CD4-positive, alpha-beta T cell treated with Interleukin-4 for 1 hour (primary cell): ENCODE measurements at places on chromosomes 11 and 22.

- DNase-seq: peak; percentile 80
Observed at GRCh38 chr22:30262917-30263741, 3.5 kb downstream of the OSM start.

GRCh38 chr11:75279273-75279672 is 38.7 kb downstream of the TPBGL start:
- DNase-seq: no peak

DNA sequence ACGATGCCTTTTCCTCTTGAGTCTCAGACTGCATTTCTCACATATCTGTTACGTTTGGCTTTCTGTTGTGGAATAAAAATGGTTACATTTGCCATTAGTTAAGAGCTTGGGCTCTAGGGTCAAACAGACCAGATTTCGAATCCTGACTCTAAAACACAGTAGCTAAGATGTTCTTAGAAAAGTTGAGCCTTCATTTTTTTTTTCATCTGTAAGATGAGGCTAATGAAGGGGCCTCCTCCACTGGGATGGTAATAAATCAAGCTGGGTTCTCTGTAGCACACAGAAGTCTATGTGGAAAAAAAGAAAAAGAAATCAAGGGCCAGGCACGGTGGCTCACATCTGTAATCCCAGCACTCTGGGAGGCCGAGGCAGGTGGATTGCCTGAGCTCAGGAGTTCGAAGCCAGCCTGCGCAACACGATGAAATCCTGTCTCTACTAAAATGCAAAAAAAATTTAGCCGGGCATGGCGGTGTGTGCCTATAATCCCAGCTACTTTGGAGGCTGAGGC is 49.9 kb upstream of the CAPRIN1 start:
- DNase-seq: no peak

GRCh38 chr11:107493117-107493516 is 35.5 kb upstream of the CWF19L2 start:
- no peak for DNase-seq

DNA sequence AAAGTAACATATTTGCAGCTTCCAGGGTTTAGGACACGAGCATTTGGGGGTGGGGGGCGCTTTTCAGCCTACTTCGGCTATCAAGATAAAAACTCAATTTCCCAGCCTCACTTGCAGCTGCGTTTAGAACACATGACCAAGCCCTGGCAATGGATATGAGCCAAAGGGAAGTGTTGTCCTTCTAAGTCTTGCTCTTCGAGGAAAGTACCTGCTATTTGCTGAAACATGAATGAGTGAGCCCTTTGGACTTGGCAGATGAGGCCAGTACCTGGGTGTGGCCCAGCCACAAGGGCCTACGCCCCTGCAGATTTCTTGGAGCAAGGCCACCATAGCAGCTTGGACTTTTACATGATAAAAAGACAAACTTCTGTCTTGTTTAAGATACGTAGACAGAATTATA is 60.2 kb upstream of the SORL1 start:
- no peak for DNase-seq

GRCh38 chr11:121671283-121672168 is 218.8 kb upstream of the SORL1-AS1 start:
- DNase-seq: no peak

GRCh38 chr11:61969391-61969758 is 1.9 kb upstream of the FTH1 start:
- no peak for DNase-seq

GRCh38 chr11:64164392-64165312 is 1.3 kb downstream of the MACROD1 start:
- no peak for DNase-seq

DNA sequence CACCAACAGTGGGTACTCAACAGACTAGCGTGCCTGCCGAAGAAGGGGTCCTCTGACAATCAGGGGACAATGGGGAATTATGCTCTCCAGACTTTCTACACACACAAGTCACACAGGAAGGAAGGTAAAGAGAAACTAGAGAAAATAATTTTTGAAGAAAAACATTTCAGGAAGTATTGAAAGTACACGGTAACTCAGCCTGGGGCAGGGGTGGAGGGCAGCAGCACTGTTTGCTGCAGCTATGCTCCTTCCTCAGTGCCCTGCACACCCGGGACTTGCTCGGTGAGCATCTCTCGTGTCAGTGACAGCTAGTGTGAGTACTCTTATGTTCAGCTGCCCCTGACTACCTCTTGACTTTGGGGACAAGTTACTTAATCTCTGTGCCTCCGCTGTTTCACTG is 18.0 kb upstream of the APOA1 start:
- DNase-seq: no peak

- DNase-seq: no peak
Observed at GRCh38 chr11:8149726-8150125, 19.1 kb downstream of the RIC3 start.

DNA sequence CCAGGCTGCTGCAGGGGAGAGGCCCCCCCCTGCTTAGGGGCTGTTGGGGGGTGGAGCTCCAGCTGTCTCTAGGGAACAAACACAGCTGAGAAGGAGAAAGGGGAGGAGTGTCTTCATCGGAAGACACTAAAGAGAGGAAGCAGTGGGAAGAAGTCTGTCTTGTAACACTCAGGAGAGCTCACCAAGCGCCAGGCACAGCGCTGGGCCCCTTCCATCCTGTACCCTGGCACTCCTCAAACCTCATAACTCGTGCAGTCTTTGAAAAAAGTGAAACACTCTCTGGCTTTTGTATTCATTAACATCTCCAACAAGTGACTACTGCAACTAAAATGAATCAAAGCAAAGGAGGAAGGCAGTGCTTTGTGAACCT is 67.4 kb upstream of the PRDM11 start:
- no peak for DNase-seq

- no peak for DNase-seq
Observed at GRCh38 chr22:19680287-19680881, 33.9 kb upstream of the SEPTIN5 start.

- no peak for DNase-seq
Observed at GRCh38 chr11:63941901-63942300, 3.1 kb downstream of the NAA40 start.

- no peak for DNase-seq
Observed at GRCh38 chr11:103935219-103935618, 101.2 kb upstream of the DDI1 start.

GRCh38 chr11:13465909-13466371 is 2.9 kb upstream of the BTBD10 start:
- DNase-seq: peak; percentile 48

GRCh38 chr22:20110359-20110985 is 5.4 kb upstream of the RANBP1 start:
- no peak for DNase-seq

- no peak for DNase-seq
Observed at GRCh38 chr11:111088847-111089355, 156.6 kb upstream of the POU2AF2 start.

GRCh38 chr11:66112601-66113499 is 42.8 kb downstream of the PACS1 start:
- DNase-seq: no peak

- no peak for DNase-seq
Observed at GRCh38 chr11:73566977-73567755, 30.7 kb downstream of the FAM168A start.

GRCh38 chr11:34174412-34175041 is 69.1 kb downstream of the NAT10 start:
- DNase-seq: peak; percentile 76

GRCh38 chr11:75858613-75859012 is 43.6 kb downstream of the UVRAG start:
- no peak for DNase-seq

DNA sequence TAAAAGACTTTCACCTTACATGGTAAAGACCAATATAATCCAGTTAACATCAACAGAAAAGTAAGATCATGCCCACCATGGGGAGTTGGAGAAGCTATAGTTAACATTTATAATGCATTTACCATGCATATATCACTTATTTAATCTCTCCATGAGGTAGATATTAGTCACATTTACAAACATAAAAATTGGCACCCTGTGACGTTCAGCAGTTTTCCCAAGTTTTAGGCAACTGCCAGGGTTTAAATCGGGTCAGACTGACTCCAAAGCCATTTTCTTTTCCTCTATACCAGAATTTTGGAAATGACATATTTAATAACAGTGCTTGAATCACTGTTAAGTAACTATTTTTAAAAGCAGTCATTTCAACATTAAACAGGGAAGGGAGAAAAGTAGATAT is 266.3 kb downstream of the DDX10 start:
- no peak for DNase-seq

DNA sequence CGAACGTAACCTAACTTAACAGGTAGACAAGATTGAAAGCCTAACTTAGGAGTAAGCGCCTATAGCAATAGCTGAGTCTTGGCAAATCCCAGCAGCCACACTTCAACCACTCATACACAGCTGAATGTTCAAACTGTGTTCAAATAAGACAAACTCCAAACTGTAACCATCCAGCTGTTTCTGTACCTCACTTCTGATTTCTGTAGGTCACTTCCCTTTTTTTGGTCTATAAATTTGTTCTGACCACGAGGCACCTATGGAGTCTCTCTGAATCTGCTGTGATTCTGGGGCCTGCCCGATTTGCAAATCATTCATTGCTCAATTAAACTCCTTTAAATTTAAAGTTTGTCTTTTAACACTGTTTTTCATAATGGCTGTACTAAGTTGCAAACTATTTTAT is 8.2 kb upstream of the TENM4 start:
- no peak for DNase-seq

- no peak for DNase-seq
Observed at GRCh38 chr11:91956711-91957110, 267.9 kb upstream of the FAT3 start.

DNA sequence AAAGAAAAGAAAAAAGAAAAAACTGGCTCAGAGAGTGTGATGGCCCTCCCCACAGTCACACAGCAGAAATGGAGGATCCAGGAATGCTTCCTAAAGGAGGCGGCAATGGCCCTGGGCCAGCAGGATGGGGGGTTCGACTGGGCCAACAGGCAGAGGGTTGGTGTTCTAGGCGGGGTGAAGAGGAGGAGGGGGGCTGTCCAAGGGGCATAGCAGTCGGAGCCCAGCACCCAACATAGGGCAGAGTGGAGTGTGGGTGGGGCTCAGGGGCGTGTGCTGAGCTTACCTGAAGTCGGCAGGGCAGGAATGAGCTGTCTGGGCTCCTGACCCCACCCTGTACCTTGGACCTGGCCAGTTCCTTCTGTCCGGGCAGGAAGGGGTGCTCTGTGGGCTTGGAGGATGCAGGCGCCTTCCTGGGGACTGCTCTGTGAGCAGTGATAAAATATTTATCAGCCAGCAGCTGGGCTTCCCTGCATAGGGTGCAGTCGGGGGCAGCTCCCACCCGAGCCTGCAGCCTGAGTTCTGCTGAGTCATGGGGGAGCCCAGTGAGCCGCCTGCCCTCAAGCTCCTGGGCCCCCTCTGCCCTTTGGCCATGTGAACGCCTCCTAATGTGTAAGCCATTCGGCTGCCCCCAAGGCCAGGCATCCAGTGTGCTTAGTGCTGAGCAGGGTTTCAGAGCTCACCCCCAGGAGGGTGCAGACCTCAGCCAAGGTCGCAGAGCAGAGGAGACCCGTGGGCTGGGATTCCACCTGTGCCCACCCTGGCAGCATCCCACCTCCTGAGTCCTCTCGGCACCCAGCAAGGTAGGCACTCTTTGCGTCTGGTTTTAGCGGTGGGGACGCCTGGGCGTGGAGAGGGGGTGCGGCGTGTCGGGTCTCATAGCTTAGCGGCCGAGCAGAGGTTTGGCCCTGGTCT is 25.3 kb upstream of the PRR5 start:
- no peak for DNase-seq

DNA sequence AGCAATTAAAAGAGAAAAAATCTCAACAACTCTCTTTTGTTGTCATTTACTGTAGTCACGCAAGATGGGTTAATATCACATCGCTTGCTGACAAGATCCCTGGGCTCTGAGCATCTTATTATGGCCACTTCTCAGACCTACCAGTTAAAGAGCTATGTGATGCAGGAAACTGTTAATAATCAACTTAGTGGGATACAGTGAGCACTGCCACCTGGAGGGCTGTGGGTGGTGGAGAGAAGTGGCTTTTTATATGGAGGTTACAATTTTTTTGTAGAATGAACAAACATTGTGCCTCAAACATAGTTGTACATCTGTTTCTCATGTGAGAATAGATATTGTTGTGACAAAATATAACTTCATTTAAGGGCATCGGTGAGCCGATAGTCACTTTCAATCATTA is 181.0 kb downstream of the TENM4 start:
- DNase-seq: no peak

- no peak for DNase-seq
Observed at GRCh38 chr11:1148752-1149180, 9.0 kb upstream of the MUC5AC start.

DNA sequence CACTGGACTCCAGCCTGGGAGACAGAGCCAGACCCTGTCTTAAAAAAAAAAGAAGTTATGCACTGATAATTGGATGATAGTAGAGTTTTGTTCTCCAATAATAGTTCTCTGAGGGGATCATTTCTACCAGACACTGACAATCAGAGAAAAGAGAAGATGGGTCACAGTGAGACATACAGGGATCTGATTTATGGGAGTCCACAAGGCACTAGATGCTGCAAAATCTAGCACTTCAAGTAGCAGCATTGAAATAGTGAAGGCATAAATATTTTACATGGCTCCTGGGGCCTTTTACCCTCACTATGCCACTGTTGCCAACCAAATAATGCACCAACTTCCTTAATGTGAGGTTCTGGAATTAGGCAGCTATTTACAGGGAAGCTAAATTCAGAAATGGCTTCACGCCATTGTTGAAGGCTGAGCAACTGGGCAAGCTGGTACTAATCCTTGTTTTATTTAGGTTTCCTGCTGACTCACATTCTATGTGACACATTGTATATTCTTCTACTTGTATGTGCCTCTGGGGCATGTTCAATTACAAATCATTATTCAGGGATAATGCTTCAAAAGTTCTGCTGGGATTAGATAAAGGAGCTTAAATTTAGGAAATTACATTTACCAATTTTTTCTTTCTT is 38.2 kb upstream of the ABTB2 start:
- DNase-seq: no peak

GRCh38 chr11:18012906-18013781 is at the start of gene SERGEF:
TSS of gene SERGEF (minus strand) at chr11:18013047. CDS start at chr11:18013010, 37 bp downstream.
- peak; percentile 94 for DNase-seq

DNA sequence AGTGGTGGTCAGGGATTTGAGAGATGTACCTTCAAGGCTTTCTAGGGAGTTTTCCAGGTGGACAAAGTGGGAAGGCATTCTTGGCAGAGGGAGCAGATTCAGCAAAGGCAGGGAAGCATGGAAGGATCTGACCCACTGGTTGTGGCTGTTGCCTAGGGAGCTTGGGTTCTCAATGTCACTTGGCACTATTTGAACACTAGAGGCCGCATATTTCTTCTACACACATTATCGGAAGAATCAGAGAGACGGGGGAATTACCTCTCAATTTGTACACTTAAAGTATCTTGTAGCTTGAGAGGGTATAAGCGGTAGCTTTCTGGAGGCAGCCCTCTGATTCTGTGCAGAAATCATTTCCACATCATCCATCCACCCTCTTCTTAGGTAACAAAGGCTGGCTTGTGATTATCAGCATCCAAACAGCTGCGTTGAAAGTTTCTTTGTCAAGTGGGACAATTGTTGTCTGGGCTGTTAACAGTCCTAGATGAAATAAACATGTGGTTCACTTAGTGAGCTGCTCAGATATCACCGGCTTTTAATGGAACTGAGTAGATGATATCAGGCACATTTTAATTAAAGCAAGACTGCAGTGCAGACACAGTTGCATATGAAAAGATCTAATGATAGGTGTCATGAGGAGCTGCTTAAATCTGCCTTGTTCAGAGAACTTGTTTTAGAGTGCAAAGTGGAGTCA is 2.6 kb downstream of the NELL1 start:
- no peak for DNase-seq
